Glomerular endothelial cell (primary cell): ENCODE measurements at places on chromosomes 16 and 17.

DNA sequence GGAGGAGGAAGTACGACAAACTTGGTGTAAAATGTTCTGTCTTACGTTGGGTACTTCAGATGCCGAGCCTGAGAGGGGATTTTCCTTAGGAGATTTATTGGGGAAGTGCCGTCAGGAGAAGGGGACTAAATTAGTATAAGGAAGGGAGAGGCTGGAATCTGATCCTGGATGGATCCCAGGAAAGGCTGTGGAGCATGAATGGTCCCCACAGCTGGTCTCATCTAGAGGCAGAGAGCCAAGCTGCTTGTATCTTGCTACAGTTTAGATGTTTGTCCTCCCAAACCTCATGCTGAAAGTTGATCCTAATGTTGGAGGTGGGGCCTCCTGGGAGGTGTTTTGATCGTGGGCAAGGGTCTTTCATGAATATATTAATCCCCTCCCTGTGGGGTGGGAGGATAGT lies 798.4 kb upstream of the EEF2KMT start:
- no peak for DNase-seq

GRCh38 chr17:13813347-13814240 lies 211.9 kb upstream of the HS3ST3A1 start:
- no peak for DNase-seq

DNA sequence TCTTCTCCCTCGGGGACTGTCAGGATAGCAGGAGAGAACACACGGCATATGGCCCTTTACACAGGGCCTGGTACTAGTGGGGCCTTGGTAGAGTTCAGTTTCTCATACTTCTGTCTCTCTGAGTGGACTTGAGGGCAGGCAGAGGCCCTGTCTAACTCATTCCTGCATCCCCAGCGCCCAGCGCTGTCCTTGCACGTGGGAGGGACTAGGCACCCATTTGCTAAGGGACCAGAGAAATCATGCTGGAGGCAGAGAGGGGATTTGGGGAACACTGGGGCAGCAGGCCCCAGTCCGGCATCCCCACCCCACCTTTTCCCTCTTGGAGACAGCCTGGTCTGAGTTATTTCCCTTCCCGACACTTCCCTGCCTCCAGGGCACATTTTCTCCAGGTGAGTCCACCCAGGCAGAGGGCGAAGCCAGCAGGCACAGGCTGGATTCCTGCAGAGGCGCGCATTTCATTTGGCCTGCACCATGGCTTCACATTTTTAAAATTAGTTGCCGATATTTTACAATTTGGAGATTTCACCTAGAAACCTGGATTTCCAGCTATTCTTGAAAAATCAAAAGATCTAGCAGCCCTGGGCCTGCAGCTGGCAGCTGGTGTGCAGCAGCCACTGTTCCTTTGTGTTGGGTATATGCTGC lies 9.7 kb upstream of the NKD1 start:
- no peak for DNase-seq

DNA sequence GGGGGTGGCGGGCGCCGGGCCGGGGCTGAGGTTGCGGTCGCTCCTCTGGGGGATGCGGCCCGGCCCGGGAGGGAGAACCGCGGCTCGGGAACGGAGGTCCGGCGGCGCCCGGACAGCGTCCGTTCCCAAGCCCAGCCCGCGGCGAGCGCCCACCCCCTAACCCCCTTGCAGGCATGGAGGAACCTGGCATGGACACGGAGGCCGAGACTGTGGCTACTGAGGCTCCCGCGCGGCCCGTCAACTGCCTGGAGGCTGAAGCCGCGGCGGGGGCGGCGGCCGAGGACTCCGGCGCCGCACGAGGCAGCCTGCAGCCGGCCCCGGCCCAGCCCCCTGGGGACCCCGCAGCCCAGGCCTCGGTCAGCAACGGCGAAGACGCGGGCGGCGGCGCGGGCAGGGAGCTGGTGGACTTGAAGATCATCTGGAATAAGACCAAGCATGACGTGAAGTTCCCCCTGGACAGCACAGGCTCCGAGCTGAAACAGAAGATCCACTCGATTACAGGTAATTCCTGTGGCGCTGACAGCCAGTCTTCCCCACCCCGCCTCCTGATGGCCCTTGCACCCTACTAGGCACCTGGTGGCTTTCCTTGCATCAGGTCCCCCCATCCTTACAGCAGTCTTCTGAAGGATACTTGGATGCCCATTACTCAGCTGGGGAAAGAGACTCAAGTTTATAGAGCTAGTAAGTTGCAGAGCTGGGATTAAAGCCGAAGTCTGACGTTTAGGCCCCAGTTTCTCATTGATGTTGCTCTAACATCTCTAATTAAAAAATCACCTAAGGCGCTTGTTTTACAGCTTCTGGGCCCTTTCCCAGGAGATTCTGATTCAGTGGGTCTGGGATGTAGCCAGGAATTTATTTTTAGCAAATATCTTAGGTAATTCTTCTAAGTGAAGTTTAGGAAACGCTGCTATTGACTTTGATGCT lies 514 bp downstream of the UBFD1 start:
- no peak for DNase-seq

DNA sequence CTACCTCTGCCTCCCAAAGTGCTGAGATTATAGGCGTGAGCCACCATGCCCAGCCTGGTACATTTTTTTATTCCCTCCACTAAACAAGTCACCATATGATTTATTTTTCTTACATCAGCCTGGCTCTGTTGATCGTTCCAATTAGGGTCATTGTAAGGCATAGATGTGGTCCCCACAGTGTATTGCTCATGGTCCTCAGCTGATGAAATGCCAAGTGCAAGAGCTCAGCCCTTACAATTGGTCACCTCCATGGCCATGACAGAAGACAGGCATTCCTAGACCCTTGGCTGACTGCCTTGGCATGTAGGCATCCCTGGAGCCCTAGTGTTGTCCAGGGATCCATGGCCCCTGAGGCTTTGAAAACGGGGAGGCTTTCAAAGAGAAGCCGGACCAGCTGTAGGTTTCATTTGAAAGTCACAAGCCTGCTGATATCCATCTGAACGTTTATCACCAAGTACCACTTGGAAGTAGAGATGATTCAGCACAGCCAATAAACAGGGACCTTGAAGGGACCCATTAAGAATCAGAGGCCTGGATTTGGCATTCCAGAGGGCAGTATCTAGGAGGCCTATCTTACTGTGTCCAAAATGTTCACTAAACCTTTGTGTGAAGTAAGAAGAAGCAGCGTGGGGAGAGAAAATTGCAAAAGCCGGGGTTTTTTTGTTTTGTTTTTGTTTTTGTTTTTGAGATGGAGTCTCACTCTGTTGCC lies 20.6 kb upstream of the PRKCA start:
- DNase-seq, result no peak
